ENCODE measurements at places on chromosomes 2 and 18.

GRCh38 chr2:200703127-200703925, 108.4 kb upstream of the BZW1 start:
- DNase-seq = no peak

GRCh38 chr2:139237023-139237422, 456.8 kb upstream of the NXPH2 start:
- no peak for DNase-seq

GRCh38 chr18:3526421-3527354, 76.7 kb downstream of the TGIF1 start:
- no peak for DNase-seq

DNA sequence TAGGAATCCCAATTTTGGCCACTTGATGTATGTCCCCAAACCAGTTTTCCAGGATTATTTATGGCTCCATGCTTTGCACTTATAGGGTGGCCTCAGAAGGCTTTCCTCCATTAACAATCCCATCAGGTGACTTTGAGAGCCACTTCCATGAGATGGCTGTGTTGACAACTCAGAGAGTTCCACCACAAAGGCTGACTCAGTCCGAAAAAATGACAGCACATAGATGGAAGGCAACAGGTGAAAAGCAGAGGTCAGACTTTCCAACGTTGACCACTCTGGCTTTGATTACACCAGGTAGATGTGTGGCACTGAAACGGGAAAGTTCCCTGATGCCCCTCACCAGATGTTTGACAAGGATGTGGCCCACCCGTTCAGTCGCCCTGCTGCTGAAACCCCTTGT, 431.4 kb upstream of the TNP1 start:
- DNase-seq = no peak

DNA sequence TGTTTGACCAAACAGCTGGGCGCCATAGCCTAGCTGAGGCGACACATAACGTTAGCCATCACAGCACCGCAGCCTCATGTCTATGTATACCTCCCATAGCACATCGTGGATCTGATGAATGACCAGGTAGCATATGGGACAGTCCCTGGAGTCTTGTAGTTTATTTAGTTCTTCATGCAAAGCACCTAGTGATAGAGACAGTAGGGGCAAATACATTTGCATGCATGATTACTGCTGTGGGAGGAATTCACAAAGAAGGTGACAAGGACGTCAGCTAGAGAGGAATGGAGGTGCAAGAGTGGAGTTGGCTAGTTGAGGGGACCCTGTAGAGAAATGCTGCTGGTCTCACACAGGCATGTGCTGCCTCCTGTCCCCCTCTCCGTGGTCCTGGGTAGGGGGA, 478.9 kb upstream of the HS6ST1 start:
- no peak for DNase-seq

DNA sequence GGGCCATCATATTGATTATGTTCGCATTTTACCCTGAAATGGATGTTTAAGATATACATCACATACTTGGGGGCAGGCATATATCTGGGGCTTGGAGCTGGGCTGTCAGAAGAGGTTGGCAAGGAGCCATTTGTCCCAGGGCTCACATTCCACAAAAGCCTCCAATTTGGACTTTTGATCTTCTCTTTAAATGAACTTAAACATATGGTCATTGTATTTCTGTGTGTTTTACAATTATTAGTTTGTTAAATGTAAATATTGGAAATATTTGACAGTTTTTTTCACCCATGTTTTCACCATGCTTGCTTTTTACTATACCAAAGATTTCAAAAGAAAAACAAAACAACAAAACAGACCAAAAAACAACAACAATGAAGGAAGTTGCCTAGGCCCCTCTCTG, 165.8 kb upstream of the MEIS1 start:
- no peak for DNase-seq

DNA sequence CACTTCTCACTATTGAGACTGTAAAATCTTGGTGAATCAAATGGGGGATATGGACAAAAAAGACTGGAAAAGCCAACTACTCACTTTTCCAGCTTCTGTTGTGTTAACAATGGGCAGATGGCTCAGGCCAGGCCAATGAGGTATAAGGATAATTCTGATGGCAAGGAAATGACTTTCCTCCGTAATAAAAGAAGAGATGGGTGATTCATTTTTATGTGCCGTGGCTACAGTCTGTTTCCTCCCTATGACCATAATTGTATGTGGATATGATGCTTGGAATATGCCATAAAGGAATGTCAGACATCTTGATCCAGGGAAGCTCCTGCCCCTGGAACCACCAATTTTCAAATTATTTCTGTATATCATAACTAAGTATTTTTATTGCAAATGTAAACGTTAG, 406.8 kb downstream of the CCDC85A start:
- DNase-seq = no peak

- DNase-seq = no peak
Measured at GRCh38 chr18:49006641-49007454, 56.1 kb upstream of the SMAD7 start.

Measured in effector CD4-positive, alpha-beta T cell (primary cell).